ENCODE measurements at places on chromosomes 7 and 10.

- DNase-seq = no peak
Observed at GRCh38 chr10:110600487-110601101, 33.1 kb downstream of the SMC3 start.

DNA sequence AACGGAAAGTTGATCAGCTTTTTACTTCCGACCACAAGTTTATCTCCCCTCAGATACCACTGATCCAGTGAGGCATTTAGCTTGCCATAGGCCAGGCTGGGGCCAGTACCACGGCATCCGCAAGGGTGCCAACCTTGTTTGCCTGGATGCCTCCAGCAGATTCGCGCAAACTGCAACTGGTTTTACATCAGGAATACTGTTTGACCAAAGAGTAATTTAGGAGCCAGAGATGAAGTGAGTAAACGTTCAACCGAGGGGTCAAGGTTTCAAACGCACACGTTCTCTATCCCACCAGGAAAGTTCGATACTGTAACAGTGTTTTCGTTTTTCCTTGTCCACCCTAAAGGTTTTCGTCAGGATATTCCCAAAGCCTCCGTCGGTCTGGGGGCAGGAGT, 266 bp upstream of the MDFIC start:
- peak; percentile 54 for DNase-seq

DNA sequence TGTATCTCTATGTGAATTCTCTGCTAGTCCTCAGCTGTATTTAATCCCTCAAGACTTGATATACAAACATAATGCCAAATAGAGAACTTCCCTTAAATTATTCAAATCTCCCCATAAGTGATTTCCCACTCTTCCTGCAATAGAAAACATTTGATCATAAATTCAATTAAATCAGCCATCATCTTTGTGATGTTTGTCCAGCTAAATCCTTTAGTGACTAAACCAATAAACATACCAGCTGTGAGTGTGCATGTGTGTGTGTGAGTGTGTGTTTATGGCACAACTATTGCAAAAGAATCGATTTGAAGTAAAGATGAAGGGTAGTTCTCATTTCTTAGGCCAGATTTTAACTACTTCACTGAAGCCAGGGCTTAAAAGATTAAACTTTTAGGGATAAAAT, 175.5 kb upstream of the FZD1 start:
- DNase-seq = no peak

DNA sequence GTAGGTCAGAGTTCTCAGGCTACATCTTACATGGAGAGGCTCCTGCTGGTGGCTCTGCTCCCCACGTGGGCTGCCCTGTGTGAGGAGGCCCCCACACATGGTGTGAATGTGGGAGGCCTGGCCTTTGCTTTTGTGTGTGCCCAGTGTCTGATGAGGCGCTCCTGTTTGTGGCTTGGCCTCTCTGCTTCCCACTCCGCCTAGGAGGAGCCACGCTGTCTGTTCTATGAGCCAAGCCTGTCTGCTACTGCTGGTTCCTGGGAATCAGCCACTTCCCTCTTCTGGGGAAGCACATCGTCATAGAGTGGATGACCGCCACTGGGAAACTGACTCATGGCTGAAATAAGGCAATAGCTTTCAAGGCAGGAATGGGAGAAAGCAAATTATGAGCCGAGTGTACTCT, 87.1 kb downstream of the CYP26A1 start:
- DNase-seq = no peak

GRCh38 chr7:116588225-116588624, 63.4 kb downstream of the CAV1 start:
- DNase-seq = no peak

- no peak for DNase-seq
Observed at GRCh38 chr7:73899731-73900142, 38.8 kb downstream of the TMEM270 start.

GRCh38 chr7:150801946-150802771, 1.6 kb downstream of the TMEM176A start:
- DNase-seq = no peak

- DNase-seq = no peak
Observed at GRCh38 chr7:18020138-18020715, 7.4 kb downstream of the PRPS1L1 start.

DNA sequence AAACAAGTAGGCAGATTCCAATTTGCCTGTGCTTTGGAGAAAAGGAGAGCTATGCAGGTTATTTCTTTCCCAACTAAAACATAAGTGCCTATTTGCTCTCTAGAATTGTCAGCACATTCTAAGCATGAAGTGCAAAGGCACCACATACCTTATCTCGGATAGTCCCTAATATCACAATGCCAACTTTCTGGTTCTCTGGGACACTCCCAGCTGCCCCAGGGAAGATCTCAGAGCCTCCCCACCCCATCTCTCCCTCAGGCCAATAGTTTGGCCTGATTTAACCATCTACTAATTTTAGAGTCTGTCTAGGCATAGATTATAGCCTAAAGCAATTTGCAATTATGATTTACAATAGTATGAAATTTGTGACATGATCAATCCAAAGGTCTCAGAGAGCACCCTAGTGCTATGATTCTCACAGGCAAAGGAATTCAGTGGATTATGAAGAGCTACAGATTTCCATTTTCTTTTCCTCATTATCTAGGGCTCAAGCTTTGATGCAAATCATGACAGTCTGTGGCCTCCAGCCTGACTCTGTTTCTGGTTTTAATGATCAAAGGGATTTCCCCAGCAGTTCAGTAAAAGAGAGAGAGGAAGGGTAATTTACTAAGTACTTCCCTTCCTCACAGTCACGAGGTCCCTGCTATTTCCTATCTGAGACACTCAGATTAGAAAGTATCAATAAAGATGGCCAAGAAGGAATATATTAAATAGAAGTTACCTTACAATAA, 29.0 kb upstream of the IL6 start:
- DNase-seq = no peak

DNA sequence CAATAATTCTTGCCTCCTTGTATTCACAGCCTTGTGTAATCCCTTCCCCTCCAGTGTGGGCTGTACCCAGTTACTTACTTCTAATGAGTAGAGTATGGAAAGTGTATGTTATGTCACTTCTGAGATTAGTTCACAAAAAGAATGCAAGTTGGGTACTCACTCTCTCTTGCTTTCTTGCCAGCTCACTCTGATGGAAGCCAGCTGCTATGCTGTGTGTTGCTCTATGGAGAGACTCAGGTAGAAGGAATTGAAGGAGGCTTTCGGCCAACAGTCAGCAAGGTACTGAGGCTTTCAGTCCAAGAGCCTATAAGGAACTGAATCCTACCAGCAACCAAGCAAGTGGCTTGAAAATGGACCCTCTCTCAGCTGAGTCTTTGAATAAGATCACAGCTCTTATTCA, 9.7 kb upstream of the BICC1 start:
- DNase-seq = no peak

DNA sequence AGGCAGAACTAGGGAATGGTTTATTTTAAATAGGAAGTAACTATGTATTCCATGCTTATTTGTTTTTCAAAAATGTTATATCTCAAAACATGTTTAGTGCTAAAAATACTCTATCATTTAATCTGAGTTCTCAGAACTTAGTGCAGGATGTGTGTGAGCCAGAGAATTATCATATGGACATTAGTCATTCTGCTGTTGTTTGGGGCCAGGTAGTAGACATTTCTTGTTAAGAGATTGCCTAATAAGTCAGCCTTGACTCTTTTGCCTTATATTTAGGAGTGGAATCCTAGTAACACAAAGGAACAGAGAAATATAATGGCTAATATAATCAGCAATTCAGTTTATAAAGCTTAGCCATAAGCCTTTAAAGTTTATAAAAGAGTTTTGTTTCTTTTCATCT, 149.8 kb downstream of the CCSER2 start:
- DNase-seq = no peak

- no peak for DNase-seq
Observed at GRCh38 chr7:132218876-132219275, 357.4 kb downstream of the PLXNA4 start.

DNA sequence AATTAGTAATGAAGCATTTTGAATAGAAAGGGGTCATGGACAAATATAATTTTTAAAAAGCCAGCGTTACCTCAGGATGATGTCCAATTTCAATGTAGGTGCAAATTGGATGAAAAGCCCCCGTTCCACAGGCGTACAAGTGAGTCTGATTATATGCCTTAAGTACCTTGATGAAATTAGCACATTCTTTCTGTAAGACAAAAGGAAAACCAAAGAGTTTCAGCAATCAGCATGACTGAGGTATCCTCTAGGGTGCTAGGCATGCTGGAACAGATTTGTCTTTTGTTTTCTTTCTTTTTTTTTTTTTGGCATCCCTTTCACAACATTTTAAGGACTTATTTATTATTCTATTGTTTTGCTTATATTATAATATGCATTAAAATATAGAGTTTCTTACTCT, 84.2 kb downstream of the SEMA3A start:
- no peak for DNase-seq

DNA sequence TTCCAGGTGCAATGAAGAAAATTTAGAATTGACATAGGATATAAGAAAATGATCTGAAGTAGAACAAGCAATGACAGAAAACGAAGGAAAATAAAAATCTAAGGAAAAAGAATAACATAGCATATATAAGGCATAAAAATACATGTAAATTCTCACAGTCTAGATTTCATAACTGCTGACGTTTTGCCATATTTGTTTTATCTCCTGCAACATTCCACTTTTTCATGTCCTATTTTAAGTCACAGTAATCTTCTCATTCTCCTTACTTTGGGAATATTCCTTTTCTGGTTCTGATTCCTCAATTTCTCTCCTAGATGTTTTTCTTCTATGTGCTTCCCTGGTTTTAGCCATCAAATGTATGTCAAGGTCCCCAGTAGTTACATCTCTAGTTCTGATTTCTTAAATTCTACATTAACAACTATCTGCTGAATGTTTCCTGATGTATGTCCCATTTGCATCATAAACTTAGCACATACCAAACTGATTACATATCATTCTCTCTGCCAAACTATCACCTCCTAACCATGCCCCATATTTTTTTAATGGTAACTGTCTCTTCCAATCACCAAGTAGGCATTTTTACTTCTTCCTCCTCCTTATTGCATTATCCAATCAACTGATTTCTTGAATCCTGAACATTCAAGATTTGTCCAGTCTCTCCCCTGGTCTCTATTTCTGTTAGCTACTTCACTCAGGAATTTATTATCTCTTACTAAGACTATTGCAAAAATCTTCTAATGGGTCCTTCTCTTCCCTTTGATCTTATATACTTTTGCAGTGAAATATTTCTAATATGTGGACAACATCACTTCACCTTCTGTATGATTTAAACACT, 171.3 kb downstream of the DNAJC1 start:
- DNase-seq = no peak

- no peak for DNase-seq
Observed at GRCh38 chr7:108128514-108128913, 1.6 kb downstream of the LAMB4 start.

DNA sequence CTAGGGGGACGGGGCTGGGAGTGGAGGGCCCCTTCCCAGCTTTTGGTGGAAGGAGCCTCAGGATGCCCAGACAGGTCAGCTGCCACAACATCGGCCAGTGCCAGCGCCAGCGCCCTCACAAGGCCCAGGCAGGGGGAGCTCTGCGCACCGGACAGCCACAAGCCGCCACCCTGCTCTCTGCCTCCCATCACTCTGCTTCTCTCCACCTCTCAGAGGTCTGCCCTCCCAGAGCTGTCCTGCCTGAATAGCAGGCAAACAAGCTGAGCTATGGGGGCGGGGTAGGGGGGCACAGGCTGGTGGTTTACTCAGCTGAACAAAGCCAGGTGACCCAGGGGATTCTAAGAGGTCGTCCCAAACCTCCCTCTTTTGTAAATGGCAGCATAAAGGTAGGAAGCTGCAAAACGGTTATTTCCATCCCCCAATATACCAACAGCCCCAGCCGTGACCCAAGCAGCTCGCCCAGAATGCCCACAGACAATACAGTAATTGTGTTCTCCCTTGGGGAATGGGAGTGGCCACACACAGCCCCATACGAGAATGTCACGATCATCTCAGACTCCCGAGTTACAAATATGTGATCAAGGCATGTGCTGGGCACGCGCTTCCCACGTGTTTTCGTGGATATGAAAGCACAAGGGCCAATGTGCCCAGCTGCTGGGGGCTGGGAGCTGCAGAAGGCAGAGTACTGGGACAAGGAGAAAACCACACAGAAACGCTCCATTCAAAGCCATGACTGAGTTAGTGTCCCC, 19.7 kb downstream of the FAM53B start:
- no peak for DNase-seq

DNA sequence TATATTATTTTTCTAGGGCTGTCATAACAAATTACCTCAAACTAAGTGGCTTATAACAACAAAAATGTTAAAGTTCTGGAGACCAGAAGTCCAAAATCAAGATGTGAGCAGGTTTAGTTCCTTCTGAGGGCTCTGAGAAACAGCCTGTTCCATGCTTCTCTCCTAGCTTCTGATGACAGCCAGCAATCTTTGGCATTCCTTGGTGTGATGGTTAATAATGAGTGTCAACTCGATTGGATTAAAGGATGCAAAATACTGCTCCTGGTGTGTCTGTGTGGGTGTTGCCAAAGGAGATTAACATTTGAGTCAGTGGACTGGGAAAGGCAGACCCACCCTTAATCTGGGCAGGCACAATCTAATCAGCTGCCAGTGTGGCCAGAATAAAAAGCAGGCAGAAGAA, 26.3 kb upstream of the TNKS2 start:
- no peak for DNase-seq

DNA sequence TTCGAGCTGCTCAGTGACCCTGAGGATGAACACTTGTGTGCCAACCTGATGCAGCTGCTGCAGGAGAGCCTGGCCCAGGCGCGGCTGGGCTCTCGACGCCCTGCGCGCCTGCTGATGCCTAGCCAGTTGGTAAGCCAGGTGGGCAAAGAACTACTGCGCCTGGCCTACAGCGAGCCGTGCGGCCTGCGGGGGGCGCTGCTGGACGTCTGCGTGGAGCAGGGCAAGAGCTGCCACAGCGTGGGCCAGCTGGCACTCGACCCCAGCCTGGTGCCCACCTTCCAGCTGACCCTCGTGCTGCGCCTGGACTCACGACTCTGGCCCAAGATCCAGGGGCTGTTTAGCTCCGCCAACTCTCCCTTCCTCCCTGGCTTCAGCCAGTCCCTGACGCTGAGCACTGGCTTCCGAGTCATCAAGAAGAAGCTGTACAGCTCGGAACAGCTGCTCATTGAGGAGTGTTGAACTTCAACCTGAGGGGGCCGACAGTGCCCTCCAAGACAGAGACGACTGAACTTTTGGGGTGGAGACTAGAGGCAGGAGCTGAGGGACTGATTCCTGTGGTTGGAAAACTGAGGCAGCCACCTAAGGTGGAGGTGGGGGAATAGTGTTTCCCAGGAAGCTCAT, 1.1 kb downstream of the DDIT4 start:
- peak; percentile 82 for DNase-seq

GRCh38 chr7:102843850-102844249, 69.0 kb upstream of the LRRC17 start:
- no peak for DNase-seq

- no peak for DNase-seq
Observed at GRCh38 chr10:131214521-131215244, 96.8 kb downstream of the TCERG1L start.

DNA sequence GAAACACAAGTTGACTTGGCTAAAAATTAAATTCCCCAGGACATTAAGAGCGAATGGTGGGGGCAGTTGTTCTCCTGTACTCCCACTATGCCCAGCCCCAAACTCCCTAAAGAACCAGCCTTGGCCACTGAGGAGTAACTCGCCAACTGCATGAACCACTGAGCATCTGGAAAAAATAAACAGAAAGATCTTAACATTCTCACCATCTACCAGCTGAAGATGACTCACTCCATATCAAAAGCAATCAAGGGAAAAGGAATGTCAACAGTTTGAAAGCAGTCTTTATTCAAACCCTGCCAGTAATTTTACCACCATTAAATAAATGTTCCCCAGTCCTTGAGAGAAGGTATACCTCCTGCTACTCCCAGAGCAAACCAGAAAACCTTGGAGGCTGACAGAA, 45.4 kb downstream of the CTTNBP2 start:
- no peak for DNase-seq
